NCI-H146 (cell line): ENCODE measurements at places on chromosomes 7 and 10.

DNA sequence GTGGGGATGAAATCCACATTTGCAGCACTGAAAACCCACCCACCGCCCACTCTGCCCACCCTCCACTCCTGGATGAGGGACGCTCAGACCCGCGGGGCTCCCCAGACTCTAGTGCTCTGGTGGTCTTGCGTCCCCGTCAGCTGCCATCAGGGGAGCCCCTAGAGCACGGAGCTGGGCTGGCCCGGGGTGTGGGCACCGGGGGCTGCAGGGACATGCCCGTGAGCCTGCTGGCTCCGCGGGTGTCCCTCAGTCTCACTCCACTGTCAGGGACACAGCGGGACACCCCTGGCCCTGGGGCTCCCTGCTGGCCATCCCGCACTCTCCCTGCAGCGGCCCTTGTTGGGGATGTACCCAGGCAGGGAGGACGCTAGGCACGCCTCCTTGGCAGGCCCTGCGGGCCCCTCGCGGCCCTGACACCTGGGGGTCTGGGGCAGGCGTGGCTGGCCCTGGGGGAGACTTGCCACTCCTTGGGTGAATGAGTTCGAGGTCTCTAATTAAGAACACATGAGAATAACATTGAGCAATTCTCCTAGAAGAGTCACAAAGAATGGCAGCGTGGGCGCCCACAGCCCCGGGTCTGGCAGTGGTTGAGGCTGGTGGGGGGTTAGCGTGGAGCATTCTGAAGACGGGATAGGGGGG lies 64.2 kb downstream of the CFAP46 start:
- DNase-seq = no peak

DNA sequence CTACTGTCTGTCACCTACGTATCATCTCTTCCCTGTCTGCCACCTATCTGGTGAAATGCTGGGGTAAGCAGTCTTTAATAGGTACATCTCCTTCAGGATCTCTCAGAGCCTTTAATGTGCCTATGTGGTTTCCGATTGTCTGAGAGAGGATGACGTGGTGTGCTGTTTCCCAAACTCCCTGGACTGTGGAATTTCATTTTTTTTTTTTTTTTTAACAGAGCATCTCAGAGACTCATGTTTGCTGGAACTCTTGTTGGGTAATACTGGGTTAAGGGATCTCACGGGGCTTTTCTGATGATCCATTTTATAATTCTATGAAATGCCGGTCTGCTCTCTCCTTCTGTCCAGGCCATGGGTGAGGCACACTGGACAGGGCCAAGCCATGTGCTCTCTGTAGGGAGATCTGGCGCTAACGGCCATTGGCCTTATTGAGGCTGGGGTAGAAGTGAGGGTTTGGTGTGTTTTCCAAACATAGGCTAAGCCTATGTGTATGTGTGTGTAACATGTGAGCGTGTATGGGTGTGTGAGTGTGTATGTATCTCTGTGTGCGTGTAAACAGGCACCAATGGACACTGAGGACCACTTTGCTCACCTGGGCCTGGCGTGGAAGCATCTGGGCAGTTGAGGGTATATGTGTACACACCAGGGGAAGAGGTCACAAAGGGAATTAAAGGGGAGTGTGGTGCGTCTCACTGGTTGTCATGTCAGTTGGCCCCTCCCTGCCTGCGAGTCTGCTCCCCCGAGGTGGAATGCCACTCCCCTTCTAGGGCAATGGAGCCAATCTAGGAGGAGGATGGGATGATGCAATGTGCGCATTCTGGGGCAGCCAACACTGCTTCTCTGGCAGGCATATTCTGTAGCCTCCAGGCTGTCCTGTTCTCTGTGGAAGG lies 7.8 kb downstream of the ADRA2A start:
- no peak for DNase-seq

DNA sequence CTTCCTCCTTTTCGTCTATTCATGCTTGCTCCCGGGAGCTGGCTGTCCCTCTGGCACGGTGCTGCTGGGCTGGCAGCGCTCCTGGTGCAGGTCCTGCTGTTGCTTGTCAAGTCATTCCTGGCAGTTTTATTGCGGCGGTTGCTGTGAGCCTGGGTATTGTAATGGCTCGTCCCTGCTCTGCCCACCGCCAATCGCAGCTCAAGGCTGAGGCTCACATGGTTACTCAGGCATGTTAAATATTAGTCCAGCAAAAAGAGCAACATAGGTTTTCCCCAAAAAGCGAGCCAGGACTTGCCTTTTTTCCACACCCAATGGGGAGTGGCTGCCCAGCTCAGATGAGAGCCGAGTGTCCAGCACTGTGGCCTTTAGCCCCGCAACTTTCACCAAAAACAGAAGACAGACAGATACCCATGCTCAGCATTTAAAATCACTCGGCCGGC lies 492.9 kb upstream of the FOXK1 start:
- DNase-seq = peak; percentile 57

- no peak for DNase-seq
Observed at GRCh38 chr7:93146036-93146435, 2.1 kb downstream of the SAMD9L start.

GRCh38 chr7:128034825-128035224 lies 3.6 kb upstream of the LRRC4 start:
- DNase-seq = no peak

DNA sequence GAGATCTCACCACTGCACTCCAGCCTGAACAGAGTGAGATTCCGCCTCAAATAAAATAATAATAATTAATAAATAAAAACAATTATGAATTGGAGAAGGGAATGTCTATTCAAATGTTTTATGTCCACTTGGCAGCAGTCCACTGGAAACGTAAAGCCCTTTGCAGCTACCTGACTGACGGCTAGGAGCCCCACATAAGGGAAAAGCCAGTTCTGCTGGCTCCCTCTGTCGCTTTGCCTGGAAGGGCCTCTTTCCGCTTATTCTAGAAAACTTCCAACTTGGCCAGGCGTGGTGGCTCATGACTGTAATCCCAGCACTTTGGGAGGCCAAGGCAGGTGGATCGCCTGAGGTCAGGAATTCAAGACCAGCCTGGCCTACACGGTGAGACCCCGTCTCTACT lies 6.1 kb upstream of the TNS3 start:
- no peak for DNase-seq

GRCh38 chr7:47328392-47329319 lies 253.3 kb downstream of the TNS3 start:
- DNase-seq = no peak

DNA sequence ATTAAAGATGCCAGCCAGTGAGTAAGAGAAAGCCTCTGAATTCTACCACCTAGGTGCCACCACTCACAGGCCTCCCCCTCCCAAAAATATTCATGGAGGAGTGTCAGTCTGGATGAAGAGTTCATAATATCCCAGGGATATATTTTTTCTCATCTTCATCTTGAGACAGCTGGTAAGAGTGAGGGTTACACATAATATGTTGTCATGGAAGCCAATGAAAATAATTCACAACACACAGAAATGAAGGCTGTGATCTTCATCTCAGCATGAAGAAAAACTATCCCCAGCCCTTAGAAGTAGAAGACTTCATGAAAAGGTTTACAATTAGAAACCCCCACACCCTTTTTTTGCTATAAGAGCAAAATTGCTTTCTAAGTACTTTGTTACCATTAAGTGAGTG lies 175.6 kb downstream of the DNAH11 start:
- DNase-seq = no peak

DNA sequence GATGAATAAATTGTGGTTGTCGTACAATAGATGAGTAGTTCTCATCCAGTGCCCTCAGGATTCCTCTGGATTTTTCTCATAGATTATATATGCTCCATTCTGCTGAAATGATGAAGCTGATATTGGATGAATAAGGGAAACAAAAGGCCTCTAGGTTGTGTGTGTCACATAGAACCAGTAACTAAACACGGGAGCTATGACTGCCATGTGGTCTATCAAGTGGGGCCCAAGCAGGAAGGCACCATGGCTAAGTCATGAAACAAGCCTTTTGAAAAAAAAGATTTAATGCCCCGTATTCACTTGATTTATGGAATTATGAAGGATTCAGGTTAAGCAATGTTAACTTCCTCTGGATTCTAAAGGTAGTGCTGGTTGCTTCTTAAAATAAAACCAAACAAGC lies 225.1 kb downstream of the TCF7L2 start:
- no peak for DNase-seq

DNA sequence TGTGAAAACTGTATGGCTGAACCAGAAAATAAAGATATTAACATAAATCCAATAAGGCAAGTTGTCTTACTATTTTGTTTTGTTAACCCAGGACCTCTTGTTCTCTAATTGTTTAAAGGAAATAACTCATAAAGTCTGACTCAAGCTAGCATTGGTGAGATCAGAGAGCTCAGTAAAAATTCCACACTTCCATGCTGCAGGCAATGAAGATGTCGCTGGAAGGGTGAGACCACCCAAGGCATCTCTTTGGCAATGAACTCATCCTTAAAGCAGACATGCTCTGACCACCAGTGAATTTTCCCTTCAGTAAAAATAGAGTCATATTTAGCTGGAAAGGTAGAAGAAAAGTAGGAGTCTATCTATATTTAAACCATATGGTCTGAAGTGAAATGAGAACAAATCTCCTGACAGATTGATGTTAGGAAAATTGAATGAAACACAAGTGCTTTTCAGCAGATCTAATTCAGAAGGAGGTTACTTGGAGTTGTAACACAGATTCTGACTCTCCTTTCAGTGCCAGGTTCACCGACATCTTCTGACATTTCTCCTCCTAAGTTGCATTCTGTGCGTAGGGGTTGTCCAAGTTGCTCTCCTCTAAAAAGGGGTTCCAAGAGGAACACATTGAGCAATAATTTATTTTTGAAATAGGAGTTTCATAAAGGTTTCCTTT lies 32.8 kb upstream of the VIPR2 start:
- no peak for DNase-seq

DNA sequence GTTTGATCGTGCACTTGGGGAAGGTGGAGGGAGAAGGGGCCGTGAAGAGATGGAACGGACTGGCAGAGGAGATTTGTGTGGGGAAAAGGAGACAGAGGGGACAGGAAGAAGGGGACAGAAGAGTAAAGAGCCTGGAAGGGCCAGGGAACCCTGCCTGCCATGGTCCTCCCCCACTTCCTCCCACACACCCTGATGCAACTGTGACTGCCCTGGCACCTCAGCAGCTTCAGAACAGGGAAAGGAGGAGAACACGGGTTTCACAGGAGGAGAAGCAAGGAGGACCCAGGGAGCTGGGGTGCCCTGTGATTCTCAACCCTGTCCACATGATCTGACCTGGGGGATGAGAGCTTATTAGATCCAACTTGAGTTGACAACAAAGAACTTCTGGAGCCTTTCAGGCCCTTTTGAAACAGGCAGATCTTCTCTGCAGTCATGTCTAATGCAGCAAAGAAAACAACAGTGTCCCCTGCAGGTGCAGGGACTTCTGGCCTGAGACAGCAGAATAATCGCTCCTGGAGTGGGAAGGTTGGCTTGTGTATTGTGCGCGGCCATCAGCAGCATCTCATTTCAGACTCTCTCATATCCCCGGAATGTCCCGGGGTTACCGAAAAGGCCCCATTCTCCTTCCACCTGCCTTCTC lies 421.6 kb downstream of the PAXIP1 start:
- no peak for DNase-seq

GRCh38 chr10:19819419-19820033 lies 3.3 kb downstream of the PLXDC2 start:
- peak; percentile 38 for DNase-seq

DNA sequence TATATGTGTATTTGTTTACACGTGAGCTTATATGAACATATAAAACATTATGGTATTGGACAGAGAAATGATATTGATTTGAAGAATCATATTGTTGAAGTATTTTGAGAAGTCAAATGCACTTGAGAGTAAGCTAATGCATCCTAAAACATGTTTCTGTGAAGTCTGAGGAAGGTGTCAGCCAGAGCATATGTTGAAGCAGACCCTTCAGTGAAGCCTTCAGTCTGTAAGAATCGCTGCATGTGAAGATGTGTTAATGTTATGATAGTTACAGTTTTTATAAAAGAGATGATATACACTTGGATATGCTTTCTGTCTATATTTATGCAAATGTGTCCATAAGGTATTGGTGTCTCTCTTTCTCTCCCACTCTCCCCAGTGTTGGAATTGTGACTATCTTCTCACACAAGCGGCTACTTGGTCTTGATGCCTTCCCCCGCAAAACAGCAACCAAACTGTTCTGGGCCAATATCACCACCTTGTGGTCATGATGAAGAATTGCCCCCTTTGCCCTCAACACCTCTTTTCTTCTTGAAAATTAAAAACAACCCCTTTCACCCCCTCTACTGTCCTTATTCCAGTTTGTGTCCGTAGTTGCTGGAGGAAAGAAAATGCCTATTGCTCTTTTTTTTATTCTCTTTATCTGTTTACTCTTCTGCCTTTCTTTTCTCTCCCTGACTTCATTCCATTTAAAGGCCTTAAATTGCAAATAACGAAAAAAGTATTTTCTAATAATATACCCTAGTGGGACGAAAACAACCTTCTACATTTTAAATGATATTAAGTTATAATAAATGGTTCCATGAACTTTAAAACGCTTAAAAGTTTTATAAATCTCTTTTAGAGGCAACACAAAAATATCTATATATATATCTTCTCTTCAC lies 64.9 kb downstream of the IKZF1 start:
- DNase-seq = peak; percentile 21

- DNase-seq = peak; percentile 77
Observed at GRCh38 chr7:4837803-4838625, 23.8 kb downstream of the PAPOLB start.

DNA sequence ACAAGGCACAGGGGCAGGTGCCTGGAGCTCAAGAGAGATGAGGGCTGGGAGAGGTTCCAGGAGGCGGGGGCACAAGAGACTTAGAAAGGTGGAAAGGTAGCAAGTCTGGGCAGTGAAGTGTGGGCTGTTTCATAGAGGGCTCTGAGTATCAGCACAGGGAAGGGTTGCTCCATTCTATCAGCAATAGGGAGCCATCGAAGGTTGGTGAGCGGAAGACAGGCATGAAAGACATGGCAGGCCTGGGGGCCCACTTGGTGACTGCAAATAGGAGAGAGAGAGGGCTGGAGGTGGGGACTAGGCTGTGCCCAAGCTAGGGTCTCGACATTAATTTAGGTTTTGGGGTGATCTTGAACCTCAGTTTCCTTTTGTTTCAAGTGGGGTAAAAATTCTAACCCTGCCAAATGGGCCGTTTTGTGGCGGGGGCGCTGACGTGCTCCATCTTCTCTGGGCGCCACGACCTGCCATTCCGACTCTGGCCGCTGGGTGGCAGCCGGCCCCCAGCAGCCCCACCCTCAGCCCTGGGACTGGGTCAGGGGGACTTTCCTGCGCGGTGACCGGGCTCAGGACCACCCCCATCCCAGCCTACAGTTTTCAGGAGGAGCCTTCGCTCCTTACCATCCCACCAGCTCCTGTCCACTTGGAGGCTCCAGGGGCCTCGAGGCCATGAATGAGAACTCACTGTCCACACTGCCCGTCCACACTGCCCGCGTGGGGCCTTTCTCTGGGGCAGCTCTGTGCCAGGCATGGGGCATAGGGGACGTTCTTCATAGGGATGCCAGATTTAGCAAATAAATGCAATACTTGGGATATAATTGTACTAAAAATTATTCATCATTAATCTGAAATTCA lies 37.2 kb upstream of the PCBD1 start:
- DNase-seq = peak; percentile 39

GRCh38 chr10:4241724-4242345 lies 456.8 kb upstream of the KLF6 start:
- DNase-seq = no peak
